ENCODE measurements at places on chromosomes 16 and 17. TPM values are rescaled to one million over a fixed set of nuclear protein-coding genes. Genes with fewer than 3 reads are reported as not detected.

DNA sequence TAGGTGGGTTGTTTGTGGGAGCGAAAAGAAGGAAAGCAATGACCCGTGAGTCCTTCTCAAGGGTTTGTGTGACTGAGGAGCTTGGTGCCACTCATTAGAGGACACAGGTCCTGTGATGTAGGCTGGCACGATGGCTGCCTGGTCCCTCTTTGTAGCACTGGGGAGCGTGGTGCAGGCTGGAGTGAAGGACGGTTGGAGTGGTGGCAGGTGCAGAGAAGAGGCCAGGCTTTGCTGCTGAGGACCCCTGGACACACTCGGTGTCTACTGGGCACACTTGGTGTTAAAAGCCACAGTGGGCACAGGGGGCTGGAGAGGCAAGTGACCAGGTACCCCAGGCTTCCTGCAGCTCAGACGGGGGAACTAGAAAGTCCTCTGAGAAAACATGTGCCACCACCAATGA, 106.0 kb downstream of the NTN1 start:
- no peaks in the 10 kb centered on the region for H3K4me1 ChIP-seq
- DNase-seq = no peak
- no peak overlapping the region for H3K4me3 ChIP-seq
- H3K27ac ChIP-seq = no peak overlapping the region

DNA sequence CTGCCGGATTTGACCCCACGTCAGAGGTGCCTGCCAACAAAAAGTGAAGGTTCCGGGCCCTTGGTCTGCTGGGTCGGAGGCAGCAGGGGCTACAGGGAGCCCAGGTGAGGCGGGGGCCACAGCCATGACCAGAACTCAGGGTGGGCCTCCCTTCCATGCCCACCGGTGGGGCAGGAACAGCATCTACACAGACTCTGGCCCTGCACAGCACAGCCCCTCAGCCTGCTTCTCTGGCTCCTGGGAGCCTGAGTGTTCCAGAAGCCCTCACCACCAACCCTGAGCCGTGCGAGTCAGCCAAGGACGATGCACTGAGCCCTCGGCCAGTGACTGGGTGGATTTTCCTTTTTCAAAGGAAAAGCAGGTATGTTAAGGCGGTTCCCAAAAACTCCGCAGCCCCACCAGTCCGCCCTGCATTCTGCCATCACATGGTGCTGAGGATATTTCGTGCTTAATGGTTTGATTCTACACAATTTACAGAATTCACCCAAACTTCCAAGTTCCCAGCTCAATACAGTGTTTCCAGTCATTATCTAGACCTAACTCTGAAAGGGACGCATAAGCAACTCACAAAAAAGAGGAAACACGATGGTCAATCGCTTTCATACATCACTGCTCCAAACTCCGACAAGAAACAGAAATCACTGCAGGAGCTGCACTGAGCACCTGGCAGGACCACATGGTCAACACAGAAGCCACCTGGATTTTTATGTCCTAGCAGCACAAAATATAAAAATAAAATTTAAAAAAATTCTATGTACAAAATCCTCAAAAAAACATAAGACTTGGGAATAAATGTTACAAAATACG, 19.4 kb upstream of the C16orf95 start:
- no peak overlapping the region for H3K27ac ChIP-seq
- H3K36me3 ChIP-seq = peaks cover 67% of the 10 kb centered on the region
- H3K4me1 ChIP-seq = no peaks in the 10 kb centered on the region

DNA sequence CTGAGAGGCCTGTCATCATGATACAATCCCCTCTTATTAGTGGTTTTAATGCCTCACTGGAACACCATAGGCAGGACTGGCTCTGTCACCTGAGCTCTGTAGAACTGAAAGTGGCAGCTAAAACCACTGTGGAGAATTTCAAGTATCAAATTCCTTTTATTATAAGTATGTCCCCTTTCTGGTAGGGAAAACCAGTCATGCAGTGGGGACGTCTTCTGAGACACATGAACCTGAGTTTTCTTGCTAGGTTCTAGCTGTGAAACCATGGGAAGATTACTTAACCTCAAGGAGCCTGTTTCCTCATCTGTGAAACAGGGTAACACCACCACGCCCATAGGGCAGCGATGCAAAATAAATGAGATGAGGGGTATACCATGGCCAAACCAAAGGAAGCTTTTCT, 4.7 kb downstream of the VAC14 start:
- no peaks in the 10 kb centered on the region for H3K27me3 ChIP-seq
- H3K36me3 ChIP-seq = peaks cover 8% of the 10 kb centered on the region
- H3K27ac ChIP-seq = no peak overlapping the region
- no peak for DNase-seq
- H3K4me3 ChIP-seq = no peak overlapping the region

GRCh38 chr17:183021-183420, 1.6 kb upstream of the DOC2B start:
- no peak overlapping the region for H3K4me3 ChIP-seq
- no peak overlapping the region for H3K27ac ChIP-seq
- H3K36me3 ChIP-seq = no peaks in the 10 kb centered on the region

DNA sequence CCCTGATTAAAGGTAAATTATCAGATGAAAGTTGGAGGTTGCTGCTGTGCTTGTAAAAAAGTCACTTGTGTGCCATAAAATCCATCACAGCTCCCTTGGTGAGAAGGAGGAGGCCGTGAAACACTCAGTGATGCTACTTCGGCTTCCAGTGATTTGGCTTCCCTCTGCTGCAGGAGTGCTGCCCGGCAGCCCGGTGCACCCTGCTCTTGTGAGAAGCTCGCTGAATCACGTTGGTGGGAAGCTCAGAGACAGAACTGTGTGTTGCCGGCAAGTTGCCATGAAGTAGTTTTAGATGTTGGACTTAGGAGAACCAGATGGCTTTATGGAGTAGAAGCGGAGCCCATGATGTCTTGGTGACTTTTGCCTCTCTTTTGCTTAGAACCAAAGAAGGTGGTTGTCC, 33.3 kb downstream of the MSI2 start:
- no peaks in the 10 kb centered on the region for H3K36me3 ChIP-seq
- H3K4me3 ChIP-seq = no peak overlapping the region
- H3K27ac ChIP-seq = no peak overlapping the region
- no peaks in the 10 kb centered on the region for H3K27me3 ChIP-seq
- DNase-seq = no peak

DNA sequence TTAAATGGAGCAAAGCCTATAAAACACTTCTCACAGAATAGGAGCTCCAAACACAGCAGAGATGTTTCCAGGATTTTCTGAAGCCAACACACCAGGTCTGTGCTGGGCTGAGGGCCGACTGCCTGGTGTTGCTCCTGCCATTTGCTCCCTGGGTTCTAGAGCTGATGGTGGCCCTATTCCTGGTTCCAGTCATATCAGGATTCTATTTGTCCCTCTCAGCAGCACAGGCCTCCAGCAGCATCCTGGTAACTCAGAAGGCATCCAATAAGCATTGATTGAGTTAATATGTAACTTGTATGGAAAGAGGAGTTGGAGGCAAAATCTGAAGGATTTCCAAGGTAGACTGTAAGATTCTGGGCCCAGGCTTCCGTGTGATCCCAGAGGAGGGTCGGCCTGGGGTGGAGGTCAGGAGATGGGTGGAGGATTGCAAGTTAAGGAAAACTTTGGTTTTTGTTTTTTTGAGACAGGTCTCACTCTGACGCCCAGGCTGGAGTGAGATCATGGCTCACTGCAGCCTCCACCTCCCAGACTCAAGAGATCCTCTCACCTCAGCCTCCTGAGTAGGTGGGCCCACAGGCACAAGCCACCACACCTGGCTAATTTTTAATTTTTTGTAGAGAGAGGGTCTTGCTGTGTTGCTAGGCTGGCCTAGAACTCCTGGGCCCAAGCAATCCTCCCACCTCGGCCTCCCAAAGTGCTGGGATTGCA, 5.7 kb downstream of the NUPR1 start:
- H3K4me1 ChIP-seq = peaks cover 45% of the 10 kb centered on the region
- peak overlapping the region; percentile 76 for H3K27ac ChIP-seq
- H3K36me3 ChIP-seq = no peaks in the 10 kb centered on the region

- H3K4me1 ChIP-seq = peaks cover 31% of the 10 kb centered on the region
- no peaks in the 10 kb centered on the region for H3K27me3 ChIP-seq
- H3K27ac ChIP-seq = peak overlapping the region; percentile 73
- peak overlapping the region; percentile 98 for H3K4me3 ChIP-seq
Measured at GRCh38 chr17:5468075-5468473, 708 bp downstream of the DHX33 start.

GRCh38 chr16:13098536-13098935, 197.1 kb downstream of the SHISA9 start:
- H3K36me3 ChIP-seq = no peaks in the 10 kb centered on the region
- no peaks in the 10 kb centered on the region for H3K4me1 ChIP-seq
- no peak for DNase-seq
- no peak overlapping the region for H3K4me3 ChIP-seq
- H3K27ac ChIP-seq = no peak overlapping the region

DNA sequence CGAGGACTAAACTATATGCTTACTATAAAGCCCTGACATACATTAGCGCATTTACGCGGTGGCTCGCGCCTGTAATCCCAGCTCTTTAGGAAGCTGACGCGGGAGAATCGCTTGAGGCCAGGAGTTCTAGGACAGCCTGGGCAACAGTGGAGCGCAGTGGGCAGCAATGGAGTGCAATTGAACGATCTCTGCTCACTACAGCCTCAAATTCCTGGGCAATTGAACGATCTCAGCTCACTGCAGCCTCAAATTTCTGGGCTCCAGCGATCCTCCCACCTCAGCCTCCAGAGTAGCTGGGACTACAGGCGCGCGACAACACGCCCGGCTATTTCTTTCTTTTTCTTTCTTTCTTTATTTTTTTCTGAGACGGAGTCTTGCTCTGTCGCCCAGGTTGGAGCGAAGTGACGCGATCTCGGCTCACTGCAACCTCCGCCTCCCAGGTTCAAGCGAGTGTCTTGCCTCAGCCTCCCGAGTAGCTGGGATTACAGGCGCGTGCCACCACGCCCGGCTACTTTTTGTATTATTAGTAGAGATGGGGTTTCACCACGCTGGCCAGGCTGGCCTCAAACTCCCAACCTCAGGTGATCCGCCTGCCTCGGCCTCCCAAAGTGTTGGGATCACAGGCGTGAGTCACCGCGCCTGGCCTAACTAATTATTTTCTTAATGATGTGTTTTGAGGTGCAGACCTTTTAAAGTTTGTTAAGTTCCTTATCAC, 506 bp upstream of the COG7 start:
- no peaks in the 10 kb centered on the region for H3K36me3 ChIP-seq
- H3K27me3 ChIP-seq = no peaks in the 10 kb centered on the region
- no peak for DNase-seq
- H3K27ac ChIP-seq = no peak overlapping the region
- H3K4me3 ChIP-seq = peak overlapping the region; percentile 76

The ALOX12 gene
- total RNA-seq = 9.8 TPM

DNA sequence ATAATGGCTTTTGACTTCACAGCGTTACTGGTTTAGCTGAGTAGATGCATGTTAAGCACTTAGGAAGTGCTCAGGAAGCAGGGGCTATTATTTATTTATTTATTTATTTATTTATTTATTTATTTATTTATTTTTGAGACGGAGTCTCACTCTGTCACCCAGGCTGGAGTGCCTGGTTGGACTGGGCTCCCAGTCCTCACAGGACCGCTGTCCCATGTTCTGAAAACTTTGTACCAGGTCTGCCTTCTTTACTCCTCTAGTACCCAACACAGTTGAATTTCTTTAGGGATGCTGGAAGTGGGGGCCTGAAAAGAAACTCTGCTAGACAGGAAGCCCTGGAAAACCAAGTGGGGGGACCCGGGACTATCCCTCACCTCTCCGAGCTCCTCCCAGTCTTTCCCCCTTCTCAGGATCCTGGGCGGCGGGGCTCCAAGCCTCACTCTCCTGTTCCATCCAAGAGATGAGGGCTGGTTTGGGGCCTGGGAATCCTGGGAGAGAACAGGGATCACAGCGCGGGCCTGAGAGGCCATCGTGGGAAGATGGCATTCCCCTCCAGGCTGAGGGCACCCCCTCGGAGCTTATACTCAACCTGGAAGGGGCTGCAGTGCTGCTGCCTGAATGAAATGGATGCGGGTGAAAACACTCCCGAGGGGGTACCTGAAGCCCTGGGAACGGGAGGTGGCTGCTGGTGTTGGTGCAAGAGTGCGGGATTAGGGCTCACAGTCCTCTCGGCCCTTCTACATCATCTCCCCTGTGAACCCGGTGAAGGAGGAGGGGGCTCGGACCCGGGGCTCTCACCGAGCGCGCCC, 674 bp downstream of the ZNF688 start:
- no peaks in the 10 kb centered on the region for H3K27me3 ChIP-seq
- H3K27ac ChIP-seq = peak overlapping the region; percentile 93
- no peaks in the 10 kb centered on the region for H3K36me3 ChIP-seq
- no peak for DNase-seq
- H3K4me1 ChIP-seq = peaks cover 37% of the 10 kb centered on the region
- peak overlapping the region; percentile 68 for H3K4me3 ChIP-seq

- peaks cover 28% of the 10 kb centered on the region for H3K4me1 ChIP-seq
- no peak for DNase-seq
- no peaks in the 10 kb centered on the region for H3K27me3 ChIP-seq
Measured at GRCh38 chr16:11495066-11495407, 91.7 kb downstream of the LITAF start.

The DPEP3 gene
- total RNA-seq = not detected
